ENCODE measurements at places on chromosomes 4 and X. TPM values are rescaled to one million over a fixed set of nuclear protein-coding genes. Genes with fewer than 3 reads are reported as not detected.

DNA sequence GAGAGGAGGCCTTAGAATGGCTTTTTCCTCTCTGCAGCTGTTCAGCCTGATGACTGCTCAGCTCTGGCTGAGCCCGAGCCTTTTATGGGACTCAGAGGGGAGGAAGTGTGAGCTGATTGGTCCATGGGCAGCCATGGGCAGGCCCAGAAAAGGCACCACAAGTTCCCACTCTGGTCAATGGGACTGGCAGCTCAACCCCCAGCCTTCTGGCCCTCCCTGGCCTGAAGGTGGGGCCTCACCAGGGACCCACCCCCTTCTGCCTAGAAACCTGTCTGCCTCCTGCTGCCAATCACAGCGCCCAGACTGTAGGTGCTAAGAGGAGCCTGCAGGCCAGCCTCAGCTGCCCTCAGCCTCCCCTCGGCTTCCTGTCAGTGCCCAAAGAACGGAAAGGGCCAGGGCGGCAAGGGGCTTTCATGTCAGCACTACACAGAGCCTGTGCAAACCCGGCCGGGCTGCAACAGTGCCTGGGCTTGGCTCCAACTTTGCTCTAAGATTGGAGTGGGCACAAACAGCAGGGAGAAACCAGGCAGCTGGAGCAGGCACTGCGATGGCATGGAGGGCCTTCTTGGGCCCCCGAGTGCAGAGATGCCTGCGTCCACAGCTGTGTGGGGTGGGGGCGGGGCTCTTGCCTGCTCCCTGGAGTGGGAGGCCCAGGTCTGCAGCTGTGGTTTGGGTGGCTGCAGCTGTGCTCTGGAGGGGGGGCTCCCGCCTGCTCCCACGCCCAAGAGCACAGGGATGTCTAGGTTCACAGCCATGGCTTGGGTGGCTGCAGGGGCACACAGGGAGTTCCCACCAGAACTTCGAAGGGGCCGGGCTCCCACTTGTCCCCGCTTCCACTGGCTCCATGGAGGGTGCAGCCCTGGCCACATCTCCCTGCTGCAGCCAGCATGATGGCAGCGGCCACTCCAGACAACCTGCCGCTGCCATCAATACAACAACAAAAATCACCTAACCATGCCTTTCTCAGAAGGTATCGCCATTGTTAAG is 92.6 kb downstream of the NXF2 start:
- no peak for DNase-seq

GRCh38 chrX:43552703-43553102 is 103.4 kb upstream of the MAOA start:
- no peak for DNase-seq

DNA sequence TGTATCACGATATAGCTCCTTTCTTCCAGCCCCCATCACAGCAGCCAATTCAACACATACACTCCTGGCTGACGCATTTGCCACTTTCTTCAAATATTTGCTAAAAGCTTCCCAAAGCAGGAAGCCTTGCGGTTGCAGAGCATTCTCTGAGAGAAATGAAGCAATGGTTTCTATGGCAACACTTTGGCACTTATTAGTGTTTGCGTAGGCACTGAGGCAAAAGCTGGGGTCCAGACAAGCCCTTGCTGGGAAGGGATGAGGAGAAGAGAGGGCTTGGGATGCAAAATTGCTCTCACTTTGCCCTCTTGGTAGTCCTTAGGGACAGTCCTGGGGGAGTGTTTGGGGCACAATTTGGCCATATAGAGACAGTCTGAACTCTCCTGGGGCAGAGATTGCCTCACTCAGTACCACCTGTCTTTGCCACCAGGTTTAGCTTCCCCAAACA is 55.0 kb upstream of the PAK3 start:
- DNase-seq, result no peak

DNA sequence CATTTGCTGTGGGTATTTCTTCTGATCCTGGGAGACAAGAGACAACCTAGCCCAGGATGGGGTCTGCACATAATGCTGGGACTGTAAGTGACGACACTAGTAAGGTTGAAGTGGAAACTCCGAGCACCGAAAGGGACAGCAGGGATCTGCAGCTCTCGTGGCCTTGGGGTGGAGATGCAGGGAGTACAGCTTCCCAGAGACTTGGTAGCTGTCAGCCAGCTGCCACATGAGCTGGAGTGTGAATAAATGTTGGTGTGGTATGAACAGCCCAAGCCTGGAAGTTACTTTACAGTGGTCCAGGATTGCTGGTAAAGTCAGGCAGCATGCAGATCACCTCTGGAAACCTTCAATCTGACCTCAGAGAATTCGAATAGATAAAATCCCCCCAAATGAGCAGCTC is 97.6 kb downstream of the FAM193A start:
- no peak for DNase-seq

DNA sequence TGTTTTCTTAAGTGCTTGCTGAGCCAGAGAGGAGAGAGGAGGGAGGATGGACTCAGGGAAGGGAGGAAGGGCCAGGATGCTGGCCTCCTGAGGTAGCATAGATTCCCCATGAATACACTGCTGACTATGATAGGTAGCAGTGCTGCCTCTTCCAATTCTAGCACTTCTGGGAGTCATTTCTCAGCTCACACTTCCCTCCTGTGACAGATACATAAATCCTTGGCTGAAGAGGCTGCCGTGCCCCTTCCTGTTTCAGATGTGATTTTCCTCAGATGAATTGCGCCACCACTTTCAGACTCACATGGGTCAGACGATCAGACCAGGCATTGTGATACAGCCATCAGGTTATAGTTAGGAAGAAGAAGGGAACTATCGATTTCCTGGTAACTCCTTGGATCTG is 22.4 kb downstream of the TSC22D3 start:
- DNase-seq, result no peak

DNA sequence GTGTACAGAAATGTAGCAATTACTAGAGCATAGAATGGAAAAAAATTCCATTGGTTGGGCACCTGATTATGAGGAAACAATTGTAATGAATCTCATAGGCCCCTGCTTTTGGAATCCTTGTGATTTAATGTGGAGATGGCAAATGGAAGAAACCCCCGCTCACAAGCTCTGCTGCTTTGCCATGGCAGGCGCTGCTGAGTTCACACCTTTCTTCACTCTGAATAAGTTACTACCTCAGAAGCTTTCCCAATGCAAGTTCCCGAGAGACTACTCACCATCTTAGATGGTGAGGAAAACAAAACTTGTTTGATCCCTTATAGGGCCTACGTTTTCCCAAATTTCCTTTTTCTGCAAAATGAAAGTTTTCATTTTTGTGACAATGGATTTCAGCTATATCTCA is 266.6 kb upstream of the TAPT1 start:
- no peak for DNase-seq

DNA sequence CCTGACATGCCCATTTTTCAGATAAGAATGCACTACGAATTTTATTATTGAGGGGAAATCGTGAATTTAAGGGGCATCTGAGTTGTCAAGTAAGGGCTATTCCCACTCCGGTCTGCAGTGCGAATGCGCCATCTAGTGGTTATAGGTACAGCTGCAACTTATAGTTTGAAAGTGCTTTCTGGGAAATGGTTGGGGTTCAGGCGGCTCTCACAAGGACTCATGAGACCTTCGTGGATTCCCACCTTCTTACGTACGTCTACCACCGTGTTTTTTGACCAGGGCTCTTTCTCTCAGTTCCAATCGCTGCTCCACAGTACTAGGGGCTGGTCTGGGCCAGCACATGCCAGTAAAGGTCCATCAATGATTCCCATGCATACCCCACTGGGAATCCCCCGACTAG is 12.3 kb downstream of the MSL3 start:
- no peak for DNase-seq

- DNase-seq, result no peak
These were observed 54.4 kb downstream of the SOD3 start for GRCh38 chr4:24849756-24850155.

DNA sequence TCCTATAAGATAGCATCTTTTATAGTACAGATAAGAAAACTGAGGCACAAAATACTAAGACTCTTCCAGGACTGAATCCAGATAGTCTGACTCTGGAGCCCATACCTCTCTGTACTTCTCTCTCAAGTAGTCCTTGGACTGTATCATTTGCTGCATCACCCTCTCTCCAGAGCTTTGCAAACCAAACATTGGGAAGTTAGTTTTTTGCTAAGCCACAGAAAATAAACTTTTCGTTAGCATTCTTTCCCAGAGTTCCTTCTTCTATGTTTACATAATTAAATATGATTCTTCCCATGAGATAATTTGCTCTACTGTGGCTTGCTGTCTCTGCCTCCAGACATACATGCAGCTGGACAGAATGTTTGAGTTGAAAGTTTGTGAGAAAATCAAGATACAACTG is 22.0 kb downstream of the PPEF2 start:
- no peak for DNase-seq

DNA sequence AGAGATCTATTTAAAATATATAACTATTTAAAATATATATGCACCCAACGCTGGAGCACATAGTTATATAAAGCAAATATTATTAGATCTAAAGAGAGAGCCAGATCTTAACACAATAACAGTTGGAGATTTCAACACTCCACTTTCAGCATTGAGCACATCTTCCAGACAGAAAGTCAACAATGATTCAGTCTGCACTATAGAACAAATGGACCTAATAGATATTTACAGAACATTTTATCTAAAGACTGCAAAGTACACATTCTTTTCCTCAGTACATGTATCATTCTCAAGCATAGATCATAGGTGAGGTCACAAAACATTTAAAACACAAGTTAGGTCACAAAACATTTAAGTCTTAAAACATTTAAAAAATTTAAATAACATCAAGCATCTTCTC is 36.4 kb downstream of the NLRP2B start:
- no peak for DNase-seq

DNA sequence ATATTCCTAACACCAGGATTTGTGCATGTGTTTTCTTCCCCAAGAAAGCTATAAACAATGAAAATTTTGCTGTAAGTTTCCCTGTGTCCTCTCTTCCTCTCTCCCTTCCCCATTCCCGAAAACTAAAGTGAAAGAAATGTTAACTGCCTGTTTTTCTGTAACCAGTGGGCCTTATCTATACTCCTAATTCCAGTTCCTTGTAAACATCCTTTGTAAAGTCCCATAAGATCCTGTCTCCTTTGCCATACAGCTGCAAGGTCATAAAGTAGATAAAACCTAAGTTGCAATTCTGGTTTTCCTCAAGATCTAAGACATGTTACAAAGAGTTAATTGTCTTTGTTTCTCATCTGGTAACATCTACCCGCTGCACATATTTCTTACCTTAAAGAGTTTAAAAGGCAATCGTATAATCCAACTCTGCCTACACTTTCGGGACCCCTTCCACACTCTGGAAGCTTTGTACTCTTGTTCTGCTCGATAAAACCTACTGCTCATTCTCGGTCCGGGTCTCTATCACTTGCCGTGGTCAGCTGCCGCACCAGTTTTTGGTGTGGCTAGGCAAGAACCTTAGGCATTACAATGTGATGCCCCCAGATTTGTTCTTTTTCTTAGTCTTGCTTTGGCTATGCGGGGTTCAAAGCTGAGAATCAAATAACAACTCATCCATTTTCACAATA is 20.5 kb downstream of the UGT2B7 start:
- no peak for DNase-seq

DNA sequence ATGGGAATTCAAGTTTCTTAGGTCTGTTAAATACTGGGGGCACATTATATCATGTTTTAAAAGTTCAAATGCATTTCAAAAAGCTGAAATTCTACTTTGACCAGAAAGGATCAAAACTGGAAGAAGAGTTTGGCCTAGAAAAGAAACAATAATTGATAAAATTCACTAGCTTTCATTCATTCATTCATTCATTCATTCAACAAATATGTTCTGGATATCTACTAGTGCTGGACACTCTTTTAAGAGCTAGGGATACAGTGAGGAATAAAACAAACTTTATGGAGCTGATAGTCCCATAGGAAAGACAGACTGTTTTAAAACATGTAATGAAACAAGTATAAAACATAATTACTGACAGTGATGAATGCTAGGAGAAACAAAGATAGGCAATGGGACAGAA is 106.0 kb downstream of the JADE1 start:
- DNase-seq, result no peak

GRCh38 chr4:100174985-100175383 is 15.3 kb downstream of the DDIT4L start:
- DNase-seq, result no peak

- no peak for DNase-seq
These were observed 22.2 kb upstream of the SULT1E1 start for GRCh38 chr4:69882150-69882549.

The CSAG2 gene
- polyA plus RNA-seq, result not detected

The ERVMER34-1 gene
- polyA plus RNA-seq, result 4.1 TPM

The PARM1 gene
- polyA plus RNA-seq, result 67.3 TPM

The ADH1B gene
- 20.8 TPM for polyA plus RNA-seq

The SPANXN1 gene
- polyA plus RNA-seq, result not detected

The STS gene
- polyA plus RNA-seq, result 7.0 TPM

The SLIT2 gene
- polyA plus RNA-seq, result 57.4 TPM

The HMGN5 gene
- 54.0 TPM for polyA plus RNA-seq

The STATH gene
- polyA plus RNA-seq, result not detected
